ENCODE measurements at places on chromosomes 16 and 17.

GRCh38 chr16:2952679-2953078 lies 11.4 kb upstream of the KREMEN2 start:
- no peak for DNase-seq

DNA sequence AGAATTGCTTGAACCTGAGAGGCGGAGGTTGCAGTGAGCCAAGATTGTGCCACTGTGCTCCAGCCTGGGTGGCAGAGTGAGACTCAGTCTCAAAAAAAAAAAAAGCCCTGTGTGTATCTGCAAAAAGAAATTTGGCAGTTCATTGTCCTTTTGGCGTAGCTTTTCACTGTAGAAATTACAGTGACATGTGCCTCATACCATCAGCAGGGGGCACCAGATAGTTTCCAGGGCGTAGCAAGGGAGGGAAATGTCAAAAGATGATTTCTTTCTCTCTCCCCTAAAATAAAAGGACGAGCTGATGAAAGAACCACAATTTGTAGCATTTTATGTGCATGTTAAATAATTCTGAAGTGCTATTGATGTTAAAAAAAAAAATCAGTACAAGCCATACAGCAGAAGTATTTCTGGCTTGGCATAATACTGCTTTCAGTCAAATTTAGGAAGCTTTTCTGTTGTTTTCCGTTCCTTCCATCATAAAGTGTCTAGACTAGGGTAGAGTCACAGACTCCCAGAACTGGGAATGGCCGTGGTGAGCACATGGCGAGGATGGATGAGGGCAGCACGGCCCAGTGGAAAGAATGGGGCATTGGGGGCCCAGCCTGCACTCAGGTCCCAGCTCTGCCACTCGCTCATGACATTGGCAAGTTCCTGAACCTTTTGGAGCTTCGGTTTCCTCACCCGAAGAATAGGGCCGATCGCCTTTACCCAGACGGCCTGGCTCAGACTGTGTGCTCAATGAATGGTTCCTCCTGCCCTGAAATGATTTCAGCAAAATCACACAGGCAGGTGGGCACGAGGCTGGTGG lies 59.8 kb upstream of the RPH3AL start:
- DNase-seq = peak; percentile 92

DNA sequence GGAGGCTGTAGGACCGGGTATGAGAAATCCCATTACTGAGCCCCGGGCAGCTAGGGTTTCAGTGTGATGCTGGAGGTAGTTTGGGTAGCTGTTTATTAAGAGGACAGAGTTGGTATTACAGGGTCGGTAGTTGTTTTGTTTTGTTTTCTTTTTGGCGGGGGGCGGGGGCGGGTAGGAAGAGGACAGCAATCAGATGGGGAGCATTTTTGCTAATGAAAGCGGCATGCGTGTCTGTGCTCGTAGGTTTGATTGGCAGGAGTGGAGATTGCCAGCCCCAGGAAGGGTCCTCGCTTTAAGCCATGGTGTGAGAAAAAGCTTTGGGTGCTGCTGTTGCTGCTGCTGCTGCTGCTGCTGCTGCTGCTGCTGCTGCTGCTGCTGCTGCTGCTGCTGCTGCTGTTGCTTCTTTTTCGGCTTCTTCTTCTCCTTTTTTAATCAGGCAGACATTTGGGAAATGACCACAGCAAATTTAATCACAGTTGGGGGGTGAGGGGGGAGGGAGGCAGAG lies 498.5 kb upstream of the ZFHX3 start:
- DNase-seq = no peak

GRCh38 chr16:1366712-1367299 lies 15.1 kb downstream of the GNPTG start:
- no peak for DNase-seq

GRCh38 chr16:30758988-30759491 lies 2.8 kb downstream of the CFAP119 start:
- DNase-seq = peak; percentile 88

GRCh38 chr16:81567987-81568748 lies 123.6 kb downstream of the CMIP start:
- peak; percentile 32 for DNase-seq

- no peak for DNase-seq
These were observed 5.1 kb downstream of the LDHD start for GRCh38 chr16:75111514-75111940.

DNA sequence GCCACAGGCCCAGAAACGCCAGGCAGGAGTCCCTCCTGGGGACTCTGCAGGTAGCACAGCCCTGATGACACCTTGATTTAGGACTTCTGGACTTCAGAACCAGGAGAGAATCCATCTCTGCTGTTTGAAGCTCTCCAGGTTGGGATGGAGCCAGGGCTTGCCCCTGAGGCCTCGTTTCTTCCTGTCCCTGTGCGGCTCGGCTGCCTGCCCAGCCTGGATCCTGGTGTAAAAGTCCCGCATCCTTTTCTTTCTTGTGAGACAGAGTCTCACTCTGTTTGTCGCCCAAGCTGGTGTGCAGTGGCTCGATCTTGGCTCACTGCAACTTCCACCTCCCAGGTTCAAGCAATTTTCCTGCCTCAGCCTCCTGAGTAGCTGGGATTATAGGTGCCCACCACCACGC lies 17.9 kb upstream of the CBX4 start:
- no peak for DNase-seq

- peak; percentile 91 for DNase-seq
These were observed 143.9 kb downstream of the ANKFN1 start for GRCh38 chr17:56297184-56297583.

DNA sequence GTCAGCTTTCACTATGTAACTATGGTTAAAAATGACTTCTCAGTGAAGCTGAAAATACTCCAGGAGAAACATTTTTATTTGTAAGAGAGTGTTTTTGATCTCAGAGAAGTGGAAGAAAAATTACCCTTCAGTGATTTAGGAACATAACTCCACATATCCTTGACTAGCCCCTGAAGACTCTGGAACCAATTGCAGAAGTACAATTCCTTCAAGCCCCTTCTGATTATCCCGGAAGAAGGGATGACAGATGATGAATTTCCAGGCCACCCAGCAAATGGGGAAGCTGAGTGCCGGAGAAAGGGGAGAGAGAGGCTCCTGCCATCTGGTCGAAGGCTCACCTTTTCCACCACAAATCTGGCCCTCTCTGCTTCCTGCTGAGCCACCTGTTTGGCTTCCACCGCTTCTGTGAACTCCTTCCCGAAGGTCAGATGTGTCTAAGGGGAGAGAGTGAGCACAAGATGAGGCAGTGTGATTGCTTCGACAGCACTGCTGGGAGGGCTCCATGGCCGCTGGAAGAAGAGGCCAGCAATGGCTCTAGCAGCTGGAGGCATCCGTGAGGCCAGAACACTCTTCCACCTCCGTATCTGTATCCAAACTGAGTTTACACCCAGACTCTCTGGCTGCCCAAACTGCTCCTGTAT lies 8.1 kb downstream of the PHB1 start:
- no peak for DNase-seq

- DNase-seq = no peak
These were observed 25.8 kb downstream of the LITAF start for GRCh38 chr16:11560701-11561453.

DNA sequence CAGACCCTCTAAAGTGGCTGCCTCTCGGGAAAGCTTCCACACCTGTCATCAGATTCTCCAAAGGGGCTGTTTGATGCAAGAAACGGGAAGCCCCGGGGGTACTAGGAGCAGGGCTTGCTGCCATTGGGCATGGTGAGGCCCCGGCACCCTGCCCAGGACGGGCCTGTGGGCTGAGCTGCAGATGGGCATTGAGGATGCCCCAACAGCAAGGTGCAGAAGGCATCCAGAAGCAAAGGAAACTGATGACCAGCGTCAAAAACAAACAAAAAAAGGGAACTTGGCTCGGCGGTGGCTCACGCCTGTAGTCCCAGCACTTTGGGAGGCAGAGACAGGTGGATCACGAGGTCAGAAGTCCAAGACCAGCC lies 1.5 kb upstream of the LIMD2 start:
- no peak for DNase-seq

DNA sequence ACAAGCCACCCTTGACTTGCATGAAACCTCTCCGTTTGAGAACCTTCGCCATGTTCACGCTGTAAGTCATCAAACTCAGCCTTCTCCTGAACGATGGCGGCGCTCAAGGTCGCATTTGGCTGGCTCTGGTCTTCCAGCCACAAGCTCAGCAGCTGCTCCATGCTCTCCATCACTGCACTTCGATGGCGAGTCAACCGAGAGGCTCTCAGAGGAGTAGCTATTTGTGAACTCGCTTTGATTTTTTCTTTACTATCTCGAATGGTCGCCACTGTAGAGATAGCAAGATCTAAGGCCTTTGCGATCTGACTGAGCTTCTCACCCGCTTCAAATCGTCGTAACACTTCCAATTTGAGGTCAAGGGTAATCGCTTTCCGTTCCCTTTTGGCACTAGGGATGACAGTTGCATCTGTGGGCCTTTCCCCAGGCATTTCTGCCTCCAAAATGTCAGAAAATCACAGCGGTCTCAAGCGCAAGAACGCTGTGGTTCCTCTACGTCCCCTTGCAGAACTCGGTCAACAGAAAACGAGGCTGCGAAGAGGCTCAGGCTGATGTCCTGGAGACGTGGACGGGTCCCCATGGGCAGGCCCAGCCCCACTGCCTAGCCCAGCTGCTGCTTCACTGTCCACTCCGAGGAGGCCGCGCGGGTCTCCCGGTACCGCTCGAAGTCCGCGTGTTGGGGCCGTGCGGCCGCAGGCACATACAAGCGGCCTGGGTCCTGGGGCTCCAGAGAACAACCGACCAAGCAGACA lies 23.1 kb downstream of the DEF8 start:
- DNase-seq = no peak

- DNase-seq = no peak
These were observed 6.4 kb downstream of the TBX4 start for GRCh38 chr17:61458421-61459141.

DNA sequence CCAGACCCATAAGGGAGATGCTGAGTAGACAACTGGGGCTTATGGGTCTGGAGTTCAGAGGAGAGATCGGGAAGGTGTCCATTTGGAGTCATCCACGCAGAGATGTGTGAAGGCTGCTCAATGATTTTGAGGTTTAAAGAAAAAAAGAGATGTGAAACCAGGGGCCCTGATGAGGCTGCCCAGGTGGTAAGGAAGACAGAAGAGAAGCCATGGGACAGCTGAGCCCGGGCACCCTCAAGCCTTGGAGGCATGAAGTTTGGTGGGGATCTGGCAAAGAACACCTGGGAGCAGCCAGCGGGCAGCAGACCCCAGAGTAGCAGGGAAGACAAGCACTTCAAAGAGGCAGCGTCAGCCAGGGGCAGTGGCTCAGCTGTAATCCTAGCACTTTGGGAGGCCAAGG lies 20.8 kb upstream of the MYO15B start:
- no peak for DNase-seq

DNA sequence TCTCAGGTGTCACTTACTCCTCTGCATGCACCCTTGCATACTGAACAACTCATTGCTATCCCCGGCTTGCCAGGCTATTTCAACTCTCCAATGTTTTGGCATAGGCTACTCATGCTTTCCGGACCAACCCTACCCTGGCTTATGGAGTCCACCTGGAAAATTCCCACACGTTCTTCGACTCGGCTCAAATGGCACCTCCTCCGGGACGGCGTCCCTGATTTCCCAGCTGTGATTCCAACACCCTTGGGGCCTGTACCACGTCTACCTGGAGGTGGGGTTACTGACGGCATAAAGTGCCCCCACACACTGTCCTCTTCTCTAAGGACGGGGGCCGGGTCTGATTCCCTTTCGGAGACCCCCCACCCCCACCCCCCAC lies 498 bp downstream of the SMYD4 start:
- DNase-seq = peak; percentile 7

Data from hematopoietic multipotent progenitor cell treated with erythropoietin and hydrocortisone succinate and interleukin-3 and kit ligand, for 4 days (in vitro differentiated cells).